Stimulated activated CD4-positive, alpha-beta T cell treated with anti-CD3 and anti-CD28 coated beads, TNF-alpha, amount 100 ng/mL, for 4 hours (primary cell): ENCODE measurements at places on chromosomes 5 and 9.

- DNase-seq: no peak
These were observed 254.6 kb downstream of the BRINP1 start for GRCh38 chr9:119114681-119115080.

GRCh38 chr5:72621576-72621975, 114.4 kb upstream of the ZNF366 start:
- DNase-seq: no peak

DNA sequence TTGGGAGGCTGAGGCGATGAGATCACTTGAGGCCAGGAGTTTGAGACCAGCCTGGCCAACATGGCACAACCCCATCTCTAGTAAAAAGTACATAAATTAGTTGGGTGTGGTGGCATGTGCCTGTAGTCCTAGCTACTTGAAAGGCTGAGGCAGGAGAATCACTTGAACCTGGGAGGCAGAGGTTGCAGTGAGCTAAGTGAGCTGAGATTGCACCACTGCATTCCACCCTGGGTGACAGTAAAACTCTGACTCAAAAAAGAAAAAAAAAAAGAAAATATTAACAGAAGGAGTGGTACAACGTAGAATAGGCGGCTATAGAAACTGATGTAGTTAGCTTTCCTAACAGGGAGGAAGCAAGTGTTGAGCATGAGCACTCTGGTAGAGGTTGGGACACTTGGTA, 59.9 kb downstream of the PBX3 start:
- DNase-seq: no peak

DNA sequence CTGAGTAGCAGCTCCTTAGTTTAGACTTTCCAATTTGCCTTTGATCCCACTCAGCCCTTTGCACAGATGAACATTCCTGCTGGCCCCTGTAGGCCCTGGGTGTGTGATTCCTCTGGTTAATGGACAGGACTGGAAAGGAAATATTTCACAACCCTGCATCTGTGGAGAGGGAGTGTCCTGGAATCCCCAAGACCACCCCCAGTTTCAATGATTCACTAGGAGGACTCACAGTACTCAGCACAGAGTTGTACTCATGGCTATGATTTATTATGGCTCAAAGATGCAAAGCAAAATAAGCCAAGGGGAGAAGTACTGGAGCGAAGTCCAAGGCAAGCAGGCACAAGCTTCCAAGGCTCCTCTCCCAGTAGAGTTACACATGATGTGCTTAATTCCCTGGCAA, 42.4 kb upstream of the TJP2 start:
- DNase-seq: no peak

GRCh38 chr9:107471552-107471951, 18.0 kb downstream of the KLF4 start:
- DNase-seq: no peak

DNA sequence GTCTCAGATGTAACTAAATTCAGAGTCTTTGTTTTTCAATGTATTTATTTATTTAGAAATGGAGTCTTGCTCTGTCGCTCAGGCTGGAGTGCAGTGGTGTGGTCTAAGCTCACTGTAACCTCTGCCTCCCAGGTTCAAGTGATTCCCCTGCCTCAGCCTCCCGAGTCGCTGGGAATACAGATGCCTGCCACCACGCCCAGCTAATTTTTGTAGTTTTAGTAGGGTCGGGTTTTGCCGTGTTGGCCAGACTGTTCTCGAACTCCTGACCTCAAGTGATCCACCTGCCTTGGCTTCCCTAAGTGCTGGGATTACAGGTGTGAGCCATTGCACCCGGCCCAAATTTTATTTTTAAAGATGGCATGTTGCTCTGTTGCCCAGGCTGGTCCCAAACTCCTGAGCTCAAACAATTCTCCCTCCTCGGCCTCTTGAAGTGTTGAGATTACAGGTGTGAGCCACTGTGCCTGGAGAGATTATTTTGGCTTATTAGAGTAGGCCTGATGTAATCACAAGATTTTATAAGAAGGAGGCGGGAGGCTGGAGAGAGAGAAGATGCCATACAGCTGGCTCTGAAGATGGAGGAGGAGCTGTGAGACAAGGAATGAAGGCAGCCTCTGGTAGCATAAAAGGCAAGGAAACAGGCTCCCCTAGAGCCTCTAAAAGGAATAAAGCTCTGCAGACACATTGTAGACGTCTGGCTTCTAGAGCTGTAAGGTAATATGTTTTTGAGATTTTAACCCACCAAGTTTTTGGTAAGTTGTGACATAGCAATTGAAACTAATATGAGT, 12.9 kb upstream of the KLF9 start:
- DNase-seq: no peak

DNA sequence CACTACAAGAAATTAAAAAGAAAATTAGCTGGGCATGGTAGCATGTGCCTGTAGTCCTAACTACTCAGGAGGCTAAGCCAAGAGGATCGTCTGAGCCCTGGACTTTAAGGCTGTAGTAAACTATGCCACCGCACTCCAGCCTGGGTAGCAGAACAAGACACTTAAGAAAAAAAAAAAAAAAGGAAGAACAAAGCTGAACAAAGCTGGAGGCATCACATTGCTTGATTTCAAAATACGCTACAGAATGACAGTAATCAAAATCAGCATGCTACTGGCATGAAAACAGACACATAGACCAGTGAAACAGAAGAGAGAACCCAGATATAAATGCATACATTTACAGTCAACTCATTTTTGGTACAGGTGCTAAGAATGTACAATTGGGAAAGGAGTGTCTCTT, 14.5 kb upstream of the OTULIN start:
- DNase-seq: no peak

GRCh38 chr5:155040984-155041653, 27.6 kb downstream of the KIF4B start:
- DNase-seq: no peak

- DNase-seq: no peak
These were observed 290 bp downstream of the SLC23A1 start for GRCh38 chr5:139382807-139383206.

DNA sequence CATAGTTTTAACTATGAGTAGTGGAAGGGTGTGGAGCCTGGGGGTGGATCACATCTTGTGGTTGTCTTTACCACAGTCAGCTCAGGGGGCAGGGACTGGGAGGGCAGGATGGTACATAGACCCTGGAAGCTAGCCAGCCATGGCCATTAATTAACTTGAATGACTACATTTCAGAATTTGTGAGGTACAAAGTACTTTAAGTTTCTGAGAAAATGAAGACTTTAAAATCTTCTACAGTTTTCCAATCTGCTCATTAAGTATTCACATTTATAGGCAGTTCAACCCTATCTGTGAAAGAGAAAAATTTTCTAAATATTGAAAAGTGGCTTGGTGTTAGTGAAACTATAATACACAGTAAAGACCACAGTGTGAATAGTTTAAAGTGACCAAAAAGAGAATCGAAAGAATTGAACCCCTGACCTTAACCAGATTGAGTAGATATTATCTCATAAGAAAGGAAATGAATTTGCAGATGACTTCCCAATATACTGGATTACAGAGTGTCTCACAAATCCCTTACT, 234.2 kb upstream of the MEF2C start:
- no peak for DNase-seq
